HS-27A (cell line): ENCODE measurements at places on chromosomes 16 and 17.

- peak; percentile 33 for DNase-seq
Measured at GRCh38 chr16:69273009-69273408, 38.1 kb upstream of the VPS4A start.

DNA sequence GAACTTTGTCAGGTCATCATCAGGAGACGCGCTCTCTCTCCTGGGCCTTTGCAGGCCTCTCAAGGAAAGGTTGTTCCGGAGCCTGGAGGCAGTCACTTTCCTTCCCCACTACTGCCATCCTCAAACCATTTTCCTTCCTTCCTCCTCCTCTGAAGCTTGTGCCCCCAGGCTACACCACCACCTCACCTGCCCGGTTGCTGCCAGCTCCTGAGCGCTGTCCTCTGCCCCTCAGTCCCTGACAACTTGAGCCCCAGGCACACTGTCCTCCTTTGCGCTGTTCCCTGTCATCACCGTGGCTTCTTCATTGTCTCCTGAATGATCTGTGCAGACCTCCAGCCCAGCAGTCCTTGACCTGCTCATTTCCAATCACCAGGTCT lies 18.9 kb downstream of the CDRT4 start:
- DNase-seq, result no peak

GRCh38 chr16:3770530-3770929 lies 53.2 kb upstream of the TRAP1 start:
- DNase-seq, result no peak

GRCh38 chr17:57092171-57092570 lies 7.1 kb downstream of the AKAP1 start:
- DNase-seq, result no peak

- no peak for DNase-seq
Measured at GRCh38 chr16:7638306-7638705, 305.7 kb downstream of the RBFOX1 start.

DNA sequence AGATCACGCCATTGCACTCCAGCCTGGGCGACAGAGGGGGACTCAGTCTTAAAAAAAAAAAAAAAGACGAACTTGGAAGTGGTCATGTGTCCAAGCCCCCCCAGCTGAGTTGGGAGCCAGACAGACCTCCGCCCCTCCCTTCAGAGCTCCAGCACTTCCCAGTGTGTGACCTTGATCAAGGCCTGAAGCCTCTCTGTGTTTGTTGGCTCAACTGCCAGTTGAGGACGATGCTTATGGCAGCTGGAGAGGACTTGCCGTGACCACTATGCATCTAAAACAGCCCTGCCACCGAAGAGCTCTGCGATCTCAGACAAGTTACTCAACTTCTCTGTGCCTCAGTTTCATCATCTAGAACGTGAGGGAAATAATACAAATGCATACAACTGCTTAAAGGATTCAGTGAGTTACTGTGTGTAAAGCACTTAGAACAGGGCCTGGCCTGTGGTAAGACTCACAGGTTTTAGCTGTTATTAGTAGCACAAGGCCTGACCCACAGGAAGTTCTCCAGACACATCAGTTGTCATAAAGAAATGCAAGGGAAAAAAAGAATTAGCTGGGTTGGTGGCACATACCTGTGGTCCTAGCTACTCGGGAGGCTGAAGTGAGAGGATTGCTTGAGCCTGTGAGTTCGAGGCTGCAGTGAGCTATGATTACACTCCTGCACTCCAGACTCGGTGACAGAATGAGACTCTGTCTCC lies 7.0 kb upstream of the IL27 start:
- no peak for DNase-seq

GRCh38 chr16:2686912-2687507 lies 4.7 kb downstream of the KCTD5 start:
- DNase-seq, result no peak
